Dermis blood vessel endothelial cell (primary cell): ENCODE measurements at places on chromosomes 3 and 15. TPM values are rescaled to one million over a fixed set of nuclear protein-coding genes. Genes with fewer than 3 reads are reported as not detected.

GRCh38 chr15:30059771-30060170 lies 23.0 kb upstream of the GOLGA8J start:
- no peak for DNase-seq

- no peak for DNase-seq
These were observed 998.6 kb downstream of the NAALADL2 start for GRCh38 chr3:175857666-175858270.

TJP1 gene
- total RNA-seq, result 122 and 184 TPM in 2 replicates

FANCD2OS gene
- total RNA-seq, result not detected in 2 replicates

DPPA4 gene
- not detected in 2 replicates for total RNA-seq

FBXO40 gene
- not detected in 2 replicates for total RNA-seq

DNA sequence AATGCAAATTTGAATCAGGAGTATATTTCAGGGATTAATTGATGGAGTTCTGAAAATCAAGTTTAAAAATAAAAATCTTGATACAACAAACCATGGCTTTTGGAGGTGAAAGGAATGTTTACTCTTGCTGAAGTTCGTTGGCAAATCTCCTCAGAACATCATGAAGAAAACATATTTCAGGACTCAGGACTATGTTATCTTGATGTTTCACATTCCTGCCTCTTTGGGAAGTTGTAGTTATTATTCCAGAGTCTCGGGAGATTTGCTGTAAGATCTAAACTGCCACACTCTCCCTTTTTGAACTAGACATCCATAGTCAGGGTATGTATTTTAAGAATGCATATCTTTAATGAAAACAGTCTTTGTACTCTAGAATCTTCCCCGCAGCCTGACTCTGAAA lies 271.2 kb downstream of the RBMS3 start:
- no peak for DNase-seq

GRCh38 chr15:21270474-21270873 lies 169.8 kb downstream of the POTEB3 start:
- no peak for DNase-seq

DNA sequence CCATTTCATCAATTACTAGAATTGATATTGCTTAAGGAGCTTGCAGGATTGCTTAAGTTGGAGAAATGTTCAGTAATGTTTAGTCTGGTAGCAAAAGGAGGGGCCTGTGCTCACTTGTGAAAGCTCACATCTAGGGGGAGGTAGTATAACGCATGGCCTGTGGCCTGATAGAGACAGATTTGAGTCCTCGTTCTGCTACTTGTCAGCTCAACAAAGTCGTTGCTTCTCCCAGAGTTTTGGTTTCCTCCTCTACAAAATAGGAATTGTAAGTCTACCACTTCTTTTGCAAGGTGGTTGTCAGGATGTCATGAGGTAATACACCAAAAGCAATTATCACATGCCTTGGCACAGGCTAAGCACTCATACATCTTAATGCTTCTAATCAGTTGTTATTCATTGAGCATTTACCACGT lies 1.3 kb downstream of the ST3GAL6 start:
- DNase-seq, result no peak

HCLS1 gene
- total RNA-seq, result 19.4 and 30.0 TPM in 2 replicates

DNA sequence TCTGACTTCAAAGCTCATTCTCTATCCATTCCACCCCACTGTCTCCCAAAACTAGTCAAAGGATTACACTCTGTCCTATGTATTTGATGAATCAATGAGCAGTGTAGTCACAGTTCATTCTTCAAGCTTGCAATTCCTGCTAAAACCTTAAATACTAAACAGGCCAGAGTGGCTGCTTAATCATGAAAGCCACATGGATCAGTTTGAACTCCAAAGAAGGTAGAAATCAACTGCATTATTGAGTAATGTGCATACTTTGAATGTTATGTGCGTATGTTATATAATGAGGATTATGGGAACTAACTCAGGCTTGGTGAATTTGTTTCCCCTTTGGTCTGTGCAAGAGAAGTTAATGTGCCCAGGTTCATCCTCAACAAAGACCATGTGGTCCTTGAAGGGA lies 45.4 kb downstream of the PRICKLE2 start:
- no peak for DNase-seq

- DNase-seq, result no peak
These were observed 103.1 kb downstream of the LRRK1 start for GRCh38 chr15:101022306-101022705.

GRCh38 chr3:48477959-48478520 lies 25.9 kb downstream of the SHISA5 start:
- DNase-seq, result no peak

TIGIT gene
- not detected in 2 replicates for total RNA-seq

DNA sequence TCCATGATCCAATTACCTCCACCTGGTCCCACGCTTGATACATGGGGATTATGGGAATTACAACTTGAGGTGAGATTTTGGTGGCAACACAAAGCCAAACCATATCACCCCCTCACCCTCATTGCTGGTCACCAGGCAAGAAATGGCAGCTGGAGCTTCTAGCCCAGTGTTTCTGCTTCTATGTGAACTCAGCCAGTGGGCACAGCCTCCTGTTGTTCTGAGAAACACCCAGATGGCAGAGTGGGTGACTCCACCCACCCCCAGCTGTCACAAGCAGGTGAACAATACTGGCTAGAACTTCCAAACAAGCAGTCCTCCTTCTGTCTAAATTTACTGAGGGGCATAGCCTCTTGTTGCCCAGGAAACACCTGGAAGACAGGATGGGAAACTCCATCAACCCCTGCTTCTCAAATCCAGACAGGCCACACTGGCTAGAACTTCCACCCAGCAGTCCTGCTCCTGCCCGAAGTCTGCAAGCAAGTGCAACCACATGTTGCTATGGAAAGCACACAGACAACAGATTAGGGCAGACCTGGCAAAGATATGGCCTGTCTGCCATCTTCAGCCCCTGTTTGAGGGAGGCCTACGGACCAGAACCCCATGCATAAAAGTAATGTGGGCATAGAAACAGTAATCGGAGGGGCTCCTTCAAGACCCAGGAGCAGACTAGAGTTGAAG lies 114.1 kb downstream of the DTWD1 start:
- DNase-seq, result no peak

- no peak for DNase-seq
These were observed 246.5 kb downstream of the ULK4 start for GRCh38 chr3:41715376-41715775.

GRCh38 chr3:33932010-33932764 lies 133.8 kb downstream of the PDCD6IP start:
- no peak for DNase-seq

- peak; percentile 48 for DNase-seq
These were observed 753 bp downstream of the INAFM2 start for GRCh38 chr15:40323953-40324937.

CA12 gene
- 0.68 and 0.79 TPM in 2 replicates for total RNA-seq

DNA sequence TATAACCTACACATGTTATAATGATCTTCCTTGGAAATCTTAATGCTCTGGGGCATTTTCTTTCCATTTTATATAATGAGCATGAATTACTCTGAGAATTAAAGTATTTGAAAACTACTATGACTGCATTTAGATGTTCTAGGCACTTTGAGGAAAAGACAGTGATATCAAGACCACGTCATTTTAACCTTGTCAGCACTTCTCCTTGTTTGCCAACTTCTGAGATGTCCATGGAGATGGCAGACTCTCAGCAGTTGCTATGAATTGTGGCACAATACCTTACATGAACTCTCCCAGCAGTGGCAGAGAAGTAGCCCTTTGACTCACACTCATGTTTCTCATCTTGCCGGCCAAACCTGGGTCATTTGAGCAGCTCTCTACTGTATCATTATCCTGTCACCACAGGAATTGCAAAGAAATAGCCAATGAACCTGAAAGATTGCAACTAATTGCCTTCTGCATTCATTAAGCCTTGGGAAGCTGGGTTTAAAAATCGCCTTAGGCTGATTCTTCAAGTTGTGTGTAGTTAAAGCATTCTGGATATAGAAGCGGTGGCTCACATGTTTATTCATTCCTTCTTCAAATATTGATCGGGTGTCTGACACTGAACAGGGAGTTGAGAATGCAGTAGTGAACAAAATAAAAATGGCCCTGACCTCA lies 272.2 kb upstream of the CFAP20DC start:
- DNase-seq, result no peak

UBE2E2 gene
- 28.0 and 32.2 TPM in 2 replicates for total RNA-seq

CAND2 gene
- total RNA-seq, result 2.2 and 2.4 TPM in 2 replicates

FSTL1 gene
- total RNA-seq, result 524 and 719 TPM in 2 replicates

GRCh38 chr3:42654331-42655201 lies 1.1 kb downstream of the ZBTB47 start:
- DNase-seq, result peak; percentile 63

GRCh38 chr3:72628065-72628464 lies 220.2 kb downstream of the SHQ1 start:
- no peak for DNase-seq

SLC15A2 gene
- 0.33 and 0.34 TPM in 2 replicates for total RNA-seq

SPINT1 gene
- total RNA-seq, result 1.2 and 3.7 TPM in 2 replicates

- no peak for DNase-seq
These were observed 19.5 kb downstream of the SETMAR start for GRCh38 chr3:4322635-4323034.

DNA sequence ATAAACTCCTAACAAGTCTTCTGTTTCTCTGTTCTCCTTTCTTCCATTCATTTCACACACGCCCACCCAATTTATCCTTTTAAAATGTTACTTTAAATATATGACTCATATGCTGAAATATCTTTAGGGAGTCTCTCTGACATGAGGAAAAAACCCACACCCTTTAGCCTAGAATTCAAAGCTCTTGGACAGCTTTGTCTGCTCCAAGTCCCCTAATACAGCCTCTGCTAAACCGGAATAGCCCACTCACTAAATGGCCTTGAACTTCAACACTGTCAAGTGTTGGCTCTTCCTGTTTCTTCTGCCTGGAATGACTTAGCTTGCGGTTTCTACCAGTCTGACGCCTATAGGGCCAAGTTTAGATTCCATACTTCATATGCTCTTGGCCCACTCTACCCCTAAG lies 3.3 kb upstream of the CD96 start:
- no peak for DNase-seq

GRCh38 chr15:73914145-73914544 lies 12.1 kb upstream of the LOXL1 start:
- no peak for DNase-seq

- DNase-seq, result no peak
These were observed 500.1 kb upstream of the CFAP20DC start for GRCh38 chr3:59549962-59550361.

SNRPN gene
- total RNA-seq, result 109 and 120 TPM in 2 replicates

- DNase-seq, result peak; percentile 77
These were observed 169.2 kb downstream of the NFKBIZ start for GRCh38 chr3:102018551-102018950.

DNA sequence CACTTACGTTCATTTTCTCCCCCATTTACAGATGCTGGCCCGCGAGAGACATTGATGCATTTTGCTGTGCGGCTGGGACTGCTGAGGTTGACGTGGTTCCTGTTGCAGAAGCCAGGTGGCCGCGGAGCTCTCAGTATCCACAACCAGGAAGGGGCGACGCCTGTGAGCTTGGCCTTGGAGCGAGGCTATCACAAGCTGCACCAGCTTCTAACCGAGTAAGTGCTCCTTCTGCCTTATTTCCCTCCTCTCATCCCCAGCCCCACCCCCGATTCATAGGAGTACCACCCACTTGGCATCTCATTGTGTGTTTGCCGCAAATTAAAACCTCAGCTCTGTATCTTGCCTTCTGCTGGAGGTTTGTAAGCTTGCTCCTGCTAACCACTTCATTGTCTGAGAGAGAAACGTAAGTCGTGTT lies 163.3 kb downstream of the AKAP13 start:
- DNase-seq, result peak; percentile 64

GRCh38 chr3:30282154-30282696 lies 324.2 kb upstream of the TGFBR2 start:
- peak; percentile 81 for DNase-seq

DNA sequence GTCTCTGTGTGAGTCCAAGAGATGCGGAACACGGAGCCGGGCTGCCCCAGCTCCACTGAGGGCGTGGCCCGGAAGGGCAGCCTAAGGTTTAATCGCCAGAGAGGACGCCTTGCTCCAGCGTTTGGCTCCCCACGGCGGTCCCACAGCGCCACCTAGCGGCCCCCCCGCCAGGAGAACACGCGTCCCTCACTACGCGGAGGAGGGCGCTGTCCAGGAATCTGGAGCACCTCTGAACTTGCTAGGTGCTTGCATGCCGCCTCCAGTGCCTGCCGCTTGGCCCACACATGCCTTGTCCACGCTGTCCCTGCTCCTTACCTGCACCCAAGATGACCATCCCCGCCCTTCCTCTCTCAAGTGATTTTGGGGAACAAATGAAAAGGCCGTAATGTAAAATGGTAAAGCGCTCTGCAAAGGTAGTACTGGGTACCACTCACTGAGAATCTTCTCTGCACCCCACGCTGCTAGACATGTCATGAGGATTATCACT lies 14.4 kb upstream of the MRPS22 start:
- DNase-seq, result peak; percentile 88

DNA sequence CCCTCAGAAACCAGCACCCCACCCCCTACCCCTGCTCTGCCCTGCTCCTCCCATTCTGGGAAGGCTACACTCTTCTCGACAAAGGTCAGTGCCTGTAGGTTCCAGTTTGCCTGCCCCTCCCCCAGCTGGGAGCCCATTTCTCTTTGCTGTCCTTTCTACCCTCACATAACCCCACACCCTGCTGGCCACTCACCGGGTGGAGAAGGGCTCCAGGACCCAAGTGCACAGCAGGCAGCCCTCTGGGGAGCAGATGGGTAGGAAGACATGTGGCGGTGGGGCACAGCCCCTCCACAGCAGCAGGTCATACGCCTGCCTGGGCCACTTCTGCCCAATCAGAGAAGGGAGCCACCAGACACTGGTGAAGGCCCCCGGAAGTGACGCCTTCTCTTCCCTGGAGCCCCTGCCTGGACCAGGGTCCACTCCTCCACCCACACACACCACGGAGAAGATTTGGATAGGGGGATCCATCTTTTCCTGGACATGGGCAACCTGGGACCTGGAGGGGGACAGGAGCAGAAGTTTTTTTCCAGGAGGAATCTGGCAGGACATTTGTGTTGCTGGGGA lies at the start of gene THPO:
TSS of gene THPO (minus strand) at position 326 of the 564 bp plus-strand sequence. CDS start 1,948 bp downstream, outside the sequence.
- no peak for DNase-seq

DNA sequence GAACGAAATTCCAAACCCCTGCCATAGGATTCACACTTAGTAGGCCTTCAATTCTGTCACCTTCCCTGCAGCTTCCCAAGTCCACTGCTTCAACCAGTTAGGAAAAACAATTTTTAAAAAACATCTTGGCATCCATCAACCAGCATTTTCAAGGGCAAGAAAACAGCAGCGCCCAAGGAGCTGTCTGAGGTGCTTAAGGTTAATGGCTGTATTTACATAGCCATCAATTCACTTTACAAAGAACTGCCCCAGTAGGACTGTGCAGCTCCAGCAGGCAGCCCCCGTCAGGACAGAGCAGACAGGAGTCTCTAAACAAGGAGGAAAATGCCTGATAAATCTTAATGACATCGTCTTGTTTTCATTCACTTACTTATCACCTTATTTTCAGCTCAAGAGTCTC lies 13.3 kb downstream of the TAFA4 start:
- peak; percentile 36 for DNase-seq

LDHAL6B gene
- total RNA-seq, result not detected in 2 replicates

TNFSF10 gene
- 169 and 180 TPM in 2 replicates for total RNA-seq

GRCh38 chr15:66822114-66822513 lies 120.1 kb downstream of the SMAD6 start:
- no peak for DNase-seq

TRIM42 gene
- not detected in 2 replicates for total RNA-seq

- no peak for DNase-seq
These were observed 9.8 kb downstream of the SYNM start for GRCh38 chr15:99114511-99115299.

- no peak for DNase-seq
These were observed 92.2 kb upstream of the AGTR1 start for GRCh38 chr3:148605521-148605920.

GRCh38 chr15:66390678-66391077 lies 4.0 kb downstream of the MAP2K1 start:
- DNase-seq, result peak; percentile 23
